ENCODE measurements at places on chromosomes 5 and 9.

GRCh38 chr9:121743441-121744001, 92.1 kb downstream of the DAB2IP start:
- DNase-seq: no peak

- DNase-seq: no peak
Measured at GRCh38 chr5:149015561-149015960, 47.3 kb downstream of the SH3TC2 start.

- no peak for DNase-seq
Measured at GRCh38 chr5:126865299-126865698, 88.4 kb downstream of the LMNB1 start.

DNA sequence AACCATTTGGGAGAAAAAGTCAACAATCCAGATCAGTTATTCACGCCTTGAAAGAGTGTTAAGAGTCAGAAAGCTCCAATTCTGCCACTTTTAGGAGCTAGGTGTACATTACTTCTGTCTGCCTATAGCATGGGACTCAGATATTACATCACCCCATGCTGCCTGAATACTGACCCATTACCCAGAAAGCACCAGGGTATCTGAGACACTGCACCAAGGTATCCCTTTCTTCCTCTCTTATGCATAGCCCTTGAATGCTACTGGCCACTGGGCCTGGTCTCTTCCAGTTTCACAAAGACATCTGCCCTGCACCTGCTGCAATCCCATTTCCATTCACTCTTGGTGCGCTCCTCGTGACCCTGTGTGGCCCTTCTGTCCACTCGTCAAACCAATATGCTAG, 2.6 kb downstream of the STRBP start:
- no peak for DNase-seq

DNA sequence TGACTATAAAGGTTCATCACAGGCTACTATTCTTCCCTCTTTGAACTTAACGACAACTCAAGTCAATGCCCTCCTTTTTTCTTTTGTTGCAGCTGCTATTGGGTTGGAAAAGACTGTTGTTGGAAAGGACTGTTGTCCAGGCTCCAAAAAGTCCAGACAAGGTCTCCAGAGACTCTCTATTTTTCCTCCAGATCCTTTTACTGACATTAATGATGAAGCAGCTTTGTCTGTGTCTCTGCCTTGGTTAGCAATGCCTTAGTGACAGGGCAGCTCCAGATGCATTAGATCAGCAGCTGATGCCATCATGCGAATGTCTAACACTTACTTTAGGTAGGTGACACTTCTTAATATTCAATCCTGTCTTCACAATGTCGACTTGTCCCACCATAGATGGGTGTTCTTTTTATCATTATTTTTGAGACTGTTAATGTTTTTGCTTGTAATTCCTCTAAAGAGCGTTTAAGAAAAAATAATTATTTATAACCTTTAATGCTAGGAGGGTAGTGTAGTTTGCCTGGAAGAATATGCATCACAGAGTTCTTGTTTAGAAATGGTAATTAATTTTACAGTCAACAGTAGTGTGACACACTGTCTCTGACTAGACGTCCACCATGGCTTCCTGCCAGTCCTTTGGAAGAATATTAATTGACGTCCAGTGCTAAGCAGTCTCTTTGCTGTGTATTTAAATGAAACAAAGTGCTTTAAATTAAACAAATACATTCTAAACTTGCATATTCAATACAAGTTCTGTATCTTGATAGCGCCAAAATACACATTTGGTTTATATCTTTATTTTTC, 492.2 kb downstream of the NR2F1-AS1 start:
- DNase-seq: no peak

DNA sequence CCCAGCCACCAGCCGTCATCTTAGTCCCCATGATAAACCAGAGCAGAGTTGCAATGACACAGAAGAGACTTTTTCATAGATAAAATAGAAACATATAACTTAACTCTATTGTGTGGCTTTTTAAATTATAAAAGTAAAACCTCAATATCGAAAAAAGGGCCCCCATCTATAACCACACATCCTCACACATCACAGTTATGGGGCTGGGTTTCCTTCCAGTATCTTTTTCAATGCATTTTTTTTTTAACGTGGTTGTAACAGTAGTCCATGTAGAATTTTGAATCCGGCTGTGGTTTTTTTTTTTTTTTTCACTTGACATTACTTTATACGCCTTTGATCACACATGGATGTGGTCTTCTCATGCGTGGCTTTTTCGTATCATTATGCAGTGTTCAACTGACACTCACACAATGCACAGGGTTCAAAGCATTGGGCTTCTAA, 77.4 kb downstream of the CFAP77 start:
- DNase-seq: no peak

DNA sequence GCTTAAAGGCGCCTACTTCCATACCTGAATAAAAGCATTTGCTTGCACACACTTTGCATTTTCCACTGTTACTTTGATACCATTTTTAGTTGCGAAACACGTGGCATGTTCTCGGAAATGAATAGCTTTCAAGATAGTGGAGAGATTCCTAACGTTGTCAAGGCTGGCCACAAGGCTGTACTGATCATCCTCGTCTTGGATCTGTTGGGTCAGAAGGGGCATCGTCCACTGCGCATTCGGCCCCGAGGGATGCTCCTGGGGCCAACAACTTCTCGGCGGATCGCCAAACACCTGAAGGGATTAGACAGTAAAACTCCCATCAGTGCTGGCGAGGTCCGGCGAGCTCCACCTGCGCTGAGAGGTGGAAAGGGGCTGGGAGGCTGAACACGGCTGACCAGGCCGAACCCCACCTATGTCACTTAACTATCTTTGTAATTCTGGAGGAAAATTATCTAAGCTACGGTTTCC, 599 bp downstream of the RAD1 start:
- DNase-seq: no peak

GRCh38 chr5:37724395-37725125, 115.3 kb downstream of the GDNF start:
- no peak for DNase-seq

GRCh38 chr5:43658509-43658908, 55.5 kb downstream of the NNT start:
- no peak for DNase-seq

GRCh38 chr5:57499262-57500050, 16.8 kb upstream of the ACTBL2 start:
- DNase-seq: no peak

GRCh38 chr5:154520861-154521453, 42.9 kb upstream of the HAND1 start:
- no peak for DNase-seq

- DNase-seq: no peak
Measured at GRCh38 chr5:74446725-74447241, 193.7 kb downstream of the ENC1 start.

- no peak for DNase-seq
Measured at GRCh38 chr5:158951436-158952247, 148.1 kb downstream of the EBF1 start.

- no peak for DNase-seq
Measured at GRCh38 chr5:3741374-3741770, 145.7 kb downstream of the IRX1 start.

DNA sequence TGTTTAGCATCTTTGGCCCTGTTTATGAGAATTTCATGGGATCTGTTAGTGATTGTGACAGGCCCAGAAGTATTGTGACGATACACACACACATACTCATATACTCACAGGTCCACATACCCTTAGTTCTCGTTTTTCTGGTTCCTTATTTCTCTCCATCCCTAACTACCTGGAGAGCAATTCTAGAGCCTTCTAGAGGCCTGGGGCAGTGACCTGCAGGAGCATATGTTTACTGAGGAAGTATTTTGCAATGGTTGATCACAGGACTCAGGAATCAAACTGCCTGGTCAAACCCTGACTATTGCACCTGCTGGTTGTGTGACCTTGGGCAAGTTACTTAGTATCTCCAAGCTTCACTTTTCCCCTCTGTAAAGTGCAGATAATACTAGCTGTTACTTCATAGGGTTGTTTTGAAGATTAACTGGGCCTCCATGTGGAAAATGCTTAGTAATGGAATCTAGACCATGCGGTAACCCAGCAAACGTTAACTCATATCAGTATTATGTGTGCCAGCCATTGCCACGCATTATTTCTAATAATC, 8.7 kb downstream of the PAPPA start:
- DNase-seq: no peak

- DNase-seq: no peak
Measured at GRCh38 chr5:119583684-119584083, 45.7 kb upstream of the FAM170A start.

GRCh38 chr9:86948074-86948929, 996 bp upstream of the GAS1 start:
- DNase-seq: peak; percentile 15

DNA sequence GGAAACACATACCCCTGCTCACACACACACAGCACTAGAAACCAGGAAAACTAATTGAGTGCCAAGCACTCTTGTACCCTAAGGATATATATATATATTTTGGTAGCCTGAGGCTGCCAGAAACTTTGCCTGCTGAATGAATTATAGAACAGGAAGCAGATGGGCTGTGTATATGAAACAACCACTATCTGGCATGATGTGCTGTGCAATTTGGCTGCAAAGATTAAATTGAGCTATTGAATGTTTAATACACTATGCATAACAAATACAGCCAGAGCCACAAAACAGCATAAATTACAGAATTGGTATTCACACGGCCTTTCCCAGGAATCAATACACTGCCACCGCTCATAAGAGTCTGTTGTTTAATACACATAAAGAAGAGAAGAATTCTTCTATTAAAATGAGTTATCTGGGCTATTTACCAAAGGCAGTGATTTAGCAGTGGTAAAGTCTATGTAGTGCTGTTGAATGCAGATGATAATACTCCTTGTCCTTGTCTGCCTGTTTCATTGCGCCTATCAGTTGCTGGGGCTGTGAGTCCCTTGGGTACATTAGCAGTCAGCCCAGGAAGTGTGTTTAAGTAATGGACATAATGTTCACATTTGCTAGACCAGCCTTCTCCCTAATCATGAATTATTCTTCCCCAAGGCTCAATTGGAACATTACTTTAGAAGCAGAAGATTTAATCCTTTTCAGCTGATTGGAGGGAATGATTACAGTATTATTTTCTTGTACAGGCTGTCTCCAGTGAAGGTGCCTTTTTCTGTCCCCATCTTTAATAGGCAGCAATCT, 294.3 kb downstream of the TLE1 start:
- DNase-seq: no peak

DNA sequence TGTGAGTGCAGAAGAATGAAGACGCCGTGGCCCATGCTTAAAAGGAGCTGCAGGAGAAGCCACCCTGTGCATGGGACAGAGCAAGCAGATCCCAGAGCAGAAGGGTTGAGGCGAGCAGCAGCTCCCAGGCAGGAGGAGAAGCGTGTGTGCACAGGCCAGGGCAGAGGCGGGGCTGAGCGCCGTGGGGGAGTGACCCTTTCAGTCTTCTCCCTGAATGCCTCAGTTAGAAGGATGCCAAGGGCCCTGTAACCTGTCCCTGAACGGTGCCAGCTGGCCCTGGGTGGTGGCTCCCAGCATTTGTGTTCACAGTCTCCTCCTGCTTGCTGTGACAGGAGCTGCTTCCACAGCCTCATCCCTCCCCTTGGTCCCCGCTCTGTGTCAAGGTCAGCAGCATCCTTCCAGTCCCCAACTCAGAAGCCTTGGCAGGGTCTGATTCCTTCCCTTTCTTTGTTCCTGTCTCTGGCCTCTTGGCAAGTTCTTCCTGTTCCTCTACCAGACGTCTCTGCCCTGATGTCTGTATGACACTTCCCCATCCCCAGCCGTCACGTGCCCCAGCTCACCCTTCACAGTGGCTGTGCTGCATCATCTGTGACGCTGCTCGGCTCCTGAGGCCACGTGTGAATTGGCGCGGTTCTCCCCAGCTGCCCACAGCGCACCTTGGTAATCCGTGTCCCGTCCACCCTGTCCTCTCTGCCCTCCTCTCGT, 5.2 kb downstream of the EXOC3 start:
- no peak for DNase-seq

DNA sequence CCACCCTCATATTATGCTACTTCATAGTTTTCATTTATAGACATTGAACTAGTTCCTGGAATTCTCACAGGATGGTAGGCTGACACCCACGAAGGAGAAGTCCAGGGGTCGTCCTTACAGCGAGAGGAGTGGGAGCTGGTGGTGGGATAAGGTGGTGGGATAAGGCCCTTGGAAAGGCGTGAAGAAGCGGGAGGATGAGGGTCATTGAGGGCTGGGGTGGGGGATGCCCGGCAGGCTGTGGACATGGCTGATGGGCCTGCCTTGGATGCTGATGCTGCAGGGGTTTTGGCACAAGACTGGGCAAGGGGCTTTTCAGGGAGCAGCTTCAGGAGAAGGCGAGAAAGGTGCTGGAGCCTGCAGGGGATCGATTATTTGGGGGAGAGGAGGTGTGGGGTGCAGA, 9.4 kb downstream of the DAB2IP start:
- DNase-seq: no peak

DNA sequence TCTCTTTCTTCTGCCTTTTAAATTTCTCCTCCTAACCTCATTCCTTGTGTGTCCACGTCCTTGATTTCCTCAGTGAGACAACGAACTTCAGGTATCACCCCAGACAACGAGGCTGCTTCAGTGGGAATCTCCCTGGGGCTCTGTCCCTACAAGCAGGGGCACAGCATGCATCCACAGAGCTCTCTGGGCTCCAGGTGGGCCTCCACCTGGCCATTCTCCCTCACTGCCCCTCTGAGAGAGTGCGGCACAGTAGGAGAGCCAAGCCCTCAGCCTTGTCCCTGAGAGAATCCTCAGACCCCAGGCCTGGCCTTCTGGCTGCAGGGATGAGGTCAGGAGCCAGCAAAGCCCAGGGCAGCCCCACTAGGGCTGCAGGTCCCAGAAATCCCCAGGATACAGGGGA, 105.3 kb downstream of the LHFPL2 start:
- no peak for DNase-seq

DNA sequence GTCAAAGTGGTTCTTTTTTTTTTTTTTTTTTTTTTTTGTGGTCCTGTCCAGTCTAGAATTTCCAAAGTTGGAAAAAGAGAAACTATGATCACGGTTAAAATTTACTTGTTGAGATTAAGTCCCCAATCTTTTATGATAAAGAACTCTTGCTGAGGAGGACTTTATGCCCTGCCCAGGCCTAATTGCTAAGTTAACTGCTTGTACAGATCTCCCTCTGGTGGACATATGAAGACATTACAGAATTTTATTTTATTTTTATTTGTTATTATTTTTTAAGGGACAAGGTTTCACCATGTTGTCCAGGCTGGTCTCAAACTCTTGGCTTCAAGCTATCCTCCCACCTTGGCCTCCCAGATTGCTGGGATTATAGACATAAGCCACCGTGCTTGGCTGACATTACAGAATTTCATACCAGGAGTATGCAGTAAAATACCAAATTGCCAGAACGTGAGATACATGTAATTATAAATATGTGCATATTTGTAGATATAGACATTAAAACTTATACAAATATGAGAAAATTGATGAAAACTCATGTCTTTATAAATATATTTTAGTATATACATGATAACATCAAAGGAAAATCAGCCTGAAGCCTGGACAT, 91.2 kb downstream of the RFK start:
- no peak for DNase-seq

GRCh38 chr9:95515272-95516113, 1.3 kb downstream of the PTCH1 start:
- DNase-seq: no peak

- no peak for DNase-seq
Measured at GRCh38 chr5:115309751-115310370, 13.4 kb upstream of the CCDC112 start.

GRCh38 chr9:108776920-108777639, 78.7 kb downstream of the ACTL7B start:
- DNase-seq: no peak

GRCh38 chr5:152730176-152730575, 325.1 kb upstream of the NMUR2 start:
- DNase-seq: no peak

- no peak for DNase-seq
Measured at GRCh38 chr5:171475596-171475995, 56.1 kb downstream of the FGF18 start.

- DNase-seq: no peak
Measured at GRCh38 chr9:2704504-2704903, 12.8 kb upstream of the KCNV2 start.
